Activated CD8-positive, alpha-beta T cell treated with anti-CD3 and anti-CD28 coated beads for 36 hours (primary cell): ENCODE measurements at places on chromosomes 1 and 21. TPM values are rescaled to one million over a fixed set of nuclear protein-coding genes. Genes with fewer than 3 reads are reported as not detected.

GRCh38 chr1:165858967-165859845 is 31.8 kb downstream of the UCK2 start:
- H3K36me3 ChIP-seq: peaks cover 3% of the 10 kb centered on the region
- DNase-seq: no peak
- H3K4me1 ChIP-seq: peaks cover 5% of the 10 kb centered on the region
- no peaks in the 10 kb centered on the region for H3K27me3 ChIP-seq
- H3K27ac ChIP-seq: no peak overlapping the region

EFNA3 gene
- total RNA-seq: 8.6 TPM

TNFRSF4 gene
- 137 TPM for total RNA-seq

CENPF gene
- total RNA-seq: 65.4 TPM

DNA sequence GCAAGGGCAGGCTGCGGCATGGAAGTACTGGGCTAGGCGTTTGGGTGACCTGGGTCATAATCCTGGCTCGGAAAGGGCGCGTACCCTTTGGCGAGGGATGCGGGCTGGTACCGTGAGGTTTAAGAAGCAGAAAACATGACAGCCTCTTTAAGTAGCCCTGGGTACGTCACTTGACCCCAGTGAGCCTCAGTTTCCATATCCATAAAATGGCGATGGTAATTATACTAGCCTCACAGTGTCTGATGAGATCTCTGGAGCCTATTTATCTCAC is 700 bp downstream of the PIGV start:
- H3K27me3 ChIP-seq: no peaks in the 10 kb centered on the region
- no peak for DNase-seq
- H3K4me1 ChIP-seq: peaks cover 77% of the 10 kb centered on the region
- peak overlapping the region; percentile 97 for H3K4me3 ChIP-seq

DNA sequence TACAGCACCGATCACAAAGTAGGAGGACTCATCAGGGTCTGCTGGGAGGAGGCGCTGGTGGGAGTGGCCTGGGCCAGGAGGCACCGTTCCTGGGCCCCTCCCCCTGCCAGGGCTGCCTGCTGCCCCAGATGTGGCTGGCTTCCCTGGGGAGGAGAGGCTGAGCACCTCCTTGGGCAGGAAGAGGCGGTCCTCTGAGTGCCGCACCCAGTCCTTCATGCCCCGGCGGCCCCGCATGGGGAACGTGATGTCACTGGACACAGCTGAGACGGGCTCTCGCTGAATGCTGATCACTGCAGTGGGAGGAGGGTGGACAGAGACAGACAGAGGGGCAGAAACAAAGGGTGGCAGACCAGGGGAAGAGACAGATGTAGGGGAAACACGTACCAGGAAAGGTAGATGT is 24.8 kb downstream of the ADGRB2 start:
- H3K4me1 ChIP-seq: peaks cover 5% of the 10 kb centered on the region
- peak; percentile 64 for DNase-seq
- H3K36me3 ChIP-seq: no peaks in the 10 kb centered on the region
- no peaks in the 10 kb centered on the region for H3K27me3 ChIP-seq
- no peak overlapping the region for H3K27ac ChIP-seq

- H3K4me3 ChIP-seq: no peak overlapping the region
- no peak overlapping the region for H3K27ac ChIP-seq
- H3K27me3 ChIP-seq: no peaks in the 10 kb centered on the region
- no peak for DNase-seq
These were observed 26.8 kb upstream of the MACF1 start for GRCh38 chr1:39177706-39178105.

DNA sequence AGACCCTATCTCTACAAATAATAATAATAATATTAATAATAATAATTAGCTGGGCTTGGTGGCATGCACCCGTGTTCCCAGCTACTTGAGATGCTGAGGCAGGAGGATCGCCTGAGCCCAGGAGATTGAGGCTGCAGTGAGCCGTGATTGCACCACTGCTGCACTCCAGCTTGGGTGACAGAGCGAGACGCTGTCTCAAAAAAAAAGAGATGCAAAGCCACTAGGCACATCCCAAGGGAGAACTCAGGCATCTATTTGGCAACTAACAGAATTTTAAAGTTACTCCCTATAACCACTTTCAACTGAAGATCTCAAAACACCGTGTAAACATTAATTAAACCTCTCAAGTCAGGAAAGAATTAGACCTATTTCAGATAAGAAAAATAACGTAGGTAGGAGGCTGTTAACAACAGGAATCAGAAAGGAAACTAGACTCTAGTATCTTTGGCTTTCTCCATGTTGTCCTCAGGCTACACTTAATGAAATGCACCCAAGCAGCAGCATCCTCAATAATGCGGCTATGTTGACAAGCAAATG is 3.7 kb downstream of the RNF19B start:
- peaks cover 49% of the 10 kb centered on the region for H3K4me1 ChIP-seq
- H3K4me3 ChIP-seq: no peak overlapping the region
- no peak for DNase-seq
- H3K27ac ChIP-seq: no peak overlapping the region

DNA sequence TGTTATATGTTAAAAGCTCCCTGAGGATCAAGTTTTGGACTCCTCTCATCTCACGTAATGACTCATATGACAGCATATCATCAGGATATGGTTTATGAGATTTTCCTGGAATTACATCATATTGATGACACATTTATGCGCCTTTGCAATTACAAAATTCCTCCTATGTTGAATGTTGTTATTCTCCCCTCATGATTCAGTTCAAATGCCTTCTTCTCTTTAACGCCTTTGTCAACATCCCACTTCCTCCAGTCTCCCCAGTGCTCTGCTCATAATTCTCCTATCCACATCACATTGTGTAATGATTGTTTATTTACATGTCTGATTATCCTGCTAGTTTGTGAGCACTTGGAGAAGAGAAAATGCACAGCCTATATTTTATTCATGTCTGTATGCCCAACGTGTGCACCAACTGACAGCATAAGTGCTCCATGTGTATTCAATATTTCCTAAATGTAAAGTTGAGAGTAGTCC is 80.9 kb upstream of the BACH1 start:
- H3K27me3 ChIP-seq: no peaks in the 10 kb centered on the region
- H3K27ac ChIP-seq: no peak overlapping the region
- H3K36me3 ChIP-seq: no peaks in the 10 kb centered on the region

- H3K4me3 ChIP-seq: no peak overlapping the region
- H3K27ac ChIP-seq: peak overlapping the region; percentile 16
- no peak for DNase-seq
- peaks cover 43% of the 10 kb centered on the region for H3K4me1 ChIP-seq
These were observed 126.5 kb downstream of the SYF2 start for GRCh38 chr1:25105836-25106235.

GRCh38 chr1:172905452-172905851 is 145.3 kb downstream of the TNFSF18 start:
- no peak overlapping the region for H3K27ac ChIP-seq
- DNase-seq: no peak
- H3K4me1 ChIP-seq: peaks cover 37% of the 10 kb centered on the region
- no peak overlapping the region for H3K4me3 ChIP-seq
- H3K27me3 ChIP-seq: no peaks in the 10 kb centered on the region

GRCh38 chr1:20551161-20551560 is 1.2 kb upstream of the FAM43B start:
- peaks cover 36% of the 10 kb centered on the region for H3K27me3 ChIP-seq
- H3K27ac ChIP-seq: no peak overlapping the region
- H3K4me3 ChIP-seq: no peak overlapping the region
- H3K4me1 ChIP-seq: no peaks in the 10 kb centered on the region

DNA sequence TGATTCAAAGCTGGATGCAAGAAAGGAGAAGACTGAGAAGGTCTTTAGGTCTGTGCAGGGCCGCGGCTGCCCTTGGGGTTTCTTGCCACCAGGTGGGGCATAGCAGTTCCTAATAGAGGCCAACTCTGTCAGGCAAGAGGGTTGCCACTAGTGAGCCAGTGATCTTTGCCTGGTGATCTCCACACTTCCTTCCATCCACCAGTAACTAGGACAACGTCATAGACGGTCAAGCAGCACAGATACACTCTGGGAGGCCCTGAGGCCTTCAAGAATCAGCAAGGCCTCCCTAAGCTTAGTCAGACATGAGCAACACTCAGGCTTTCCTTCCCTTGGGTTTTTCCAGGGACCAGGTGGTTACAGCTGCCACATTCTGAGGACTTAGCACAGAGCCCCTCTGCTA is 32.9 kb upstream of the ATP2B4 start:
- H3K36me3 ChIP-seq: no peaks in the 10 kb centered on the region
- DNase-seq: peak; percentile 68
- H3K27me3 ChIP-seq: no peaks in the 10 kb centered on the region
- H3K4me3 ChIP-seq: no peak overlapping the region
- no peak overlapping the region for H3K27ac ChIP-seq

- H3K27me3 ChIP-seq: peaks cover 3% of the 10 kb centered on the region
- H3K36me3 ChIP-seq: no peaks in the 10 kb centered on the region
- no peak overlapping the region for H3K27ac ChIP-seq
- H3K4me3 ChIP-seq: no peak overlapping the region
These were observed 479.2 kb downstream of the LTN1 start for GRCh38 chr21:28513428-28513827.

GRCh38 chr21:35924714-35925301 is 135.5 kb downstream of the SETD4 start:
- DNase-seq: peak; percentile 21
- peaks cover 21% of the 10 kb centered on the region for H3K27me3 ChIP-seq
- H3K4me3 ChIP-seq: no peak overlapping the region
- H3K36me3 ChIP-seq: no peaks in the 10 kb centered on the region
